ENCODE measurements at places on chromosomes 3 and 15.
A peak's percentile ranks its signal among the peaks of the same experiment; 100 is the strongest.

- DNase-seq, result no peak
Observed at GRCh38 chr3:192919901-192920300, 2.2 kb upstream of the MB21D2 start.

DNA sequence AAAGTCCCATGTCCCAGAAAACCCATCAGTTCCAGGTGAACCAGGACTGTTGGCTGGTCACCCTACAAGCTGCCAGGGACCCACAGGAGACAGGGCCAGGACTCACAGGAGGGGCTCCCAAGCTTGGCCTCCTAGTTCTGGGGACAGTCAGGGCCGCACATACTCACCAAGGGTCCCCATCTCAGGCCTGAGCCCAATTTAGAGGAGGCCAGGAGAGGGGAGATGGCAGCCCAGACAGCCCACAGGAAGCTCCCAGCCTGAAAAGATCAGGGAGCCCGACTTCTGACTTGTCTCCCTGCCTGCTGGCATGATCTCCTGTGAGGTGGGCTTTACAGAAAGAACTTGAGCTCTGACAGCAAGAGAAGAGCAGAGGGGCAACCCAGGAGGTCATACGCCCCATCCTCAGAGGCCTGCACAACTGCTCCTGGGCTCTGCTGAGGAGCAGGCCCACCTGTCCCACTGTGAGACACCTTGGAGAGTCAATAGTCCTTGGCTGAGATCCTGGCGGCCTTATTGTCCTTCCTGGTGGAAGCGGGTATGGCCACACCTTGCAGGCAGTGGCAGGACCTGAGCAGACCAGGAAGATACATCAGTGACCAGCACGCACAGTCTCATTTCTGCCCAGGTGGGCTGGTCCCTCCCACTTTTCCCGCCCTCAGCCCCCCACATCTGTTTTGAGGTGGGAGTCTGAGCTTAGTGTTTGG, 2.5 kb upstream of the ISLR start:
- no peak for DNase-seq

DNA sequence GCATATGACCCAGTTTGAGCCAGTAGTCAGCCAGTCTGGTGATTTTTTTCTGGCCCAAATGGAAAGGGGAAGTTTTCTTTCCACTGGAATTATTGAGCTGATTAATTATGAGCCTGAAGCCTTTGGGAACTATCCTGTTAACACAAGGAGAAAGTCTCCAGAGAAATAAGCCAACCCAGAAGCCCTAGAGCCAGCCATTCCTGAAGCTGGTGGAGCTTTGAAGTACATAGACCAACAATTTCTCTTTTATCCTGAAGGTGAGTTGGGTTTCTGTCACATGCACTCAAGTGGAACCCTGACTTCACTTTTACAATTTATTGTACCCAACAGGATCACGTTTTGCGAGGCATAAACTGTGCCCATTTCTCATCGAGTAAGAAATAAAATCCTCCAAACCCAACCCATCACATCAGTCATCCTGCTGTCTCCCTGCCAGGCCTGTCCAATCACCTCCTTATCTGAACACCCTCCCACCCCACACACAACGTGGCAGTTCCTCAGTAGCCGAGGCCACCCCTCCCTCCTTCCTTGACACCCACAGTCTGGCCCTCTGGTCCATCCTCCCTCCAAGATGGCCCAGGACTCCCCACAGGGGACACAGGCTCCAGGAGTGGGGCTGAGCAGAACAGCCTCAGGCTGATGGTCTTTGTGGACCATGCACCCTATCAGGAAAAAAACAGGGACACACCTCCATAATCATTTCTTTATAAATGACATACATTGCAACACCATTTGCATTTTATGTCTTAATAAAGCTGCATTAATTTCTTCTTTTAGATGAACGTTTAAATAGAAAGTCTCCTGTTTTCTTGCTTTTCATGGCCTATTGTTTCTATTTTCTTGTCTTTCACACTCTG, 55.7 kb upstream of the GATA2 start:
- DNase-seq, result no peak

- DNase-seq, result no peak
Observed at GRCh38 chr15:43429687-43430086, 58.8 kb downstream of the TUBGCP4 start.

DNA sequence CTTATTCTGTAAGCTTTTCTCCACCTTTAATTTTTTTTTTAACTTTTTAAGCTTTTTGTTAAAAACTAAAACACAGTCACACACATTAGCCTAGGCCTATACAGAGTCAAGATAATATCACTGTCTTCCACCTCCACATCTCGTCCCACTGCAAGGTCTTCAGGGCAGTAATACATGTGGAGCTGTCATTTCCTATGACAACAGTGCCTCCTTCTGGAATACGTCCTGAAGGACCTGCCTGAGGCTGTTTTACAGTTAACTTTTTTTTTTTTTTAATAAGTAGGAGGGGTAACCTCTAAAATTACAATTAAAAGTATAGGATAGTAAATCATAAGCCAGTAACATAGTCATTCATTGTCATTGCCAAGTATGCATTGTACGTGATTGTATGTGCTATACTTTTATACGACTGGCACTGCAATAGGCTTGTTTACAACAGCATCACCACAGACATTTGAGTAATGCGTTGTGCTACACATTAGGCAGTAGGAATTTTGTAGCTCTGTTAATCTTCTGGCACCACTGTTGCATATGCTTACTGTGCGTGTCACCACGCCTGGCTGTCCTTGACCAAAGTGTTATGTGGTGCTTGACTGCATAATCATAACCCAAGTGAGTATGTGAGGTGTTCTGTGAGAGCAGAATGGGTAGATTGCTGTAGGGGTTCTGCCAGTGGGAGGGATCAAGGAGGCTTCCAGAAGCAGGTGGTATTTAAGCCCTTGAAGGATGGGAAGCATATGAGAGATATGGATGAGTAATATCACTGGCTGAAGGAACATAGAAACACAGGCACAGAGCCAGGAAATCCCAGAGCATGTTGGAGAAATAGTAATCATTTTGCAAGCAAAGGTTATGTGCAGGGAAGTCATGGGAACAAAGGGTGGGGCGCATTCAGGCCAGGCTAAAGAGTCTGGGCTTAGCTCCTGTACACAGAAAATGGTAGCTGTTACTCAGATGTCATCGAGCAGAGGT, 18.3 kb downstream of the FBXO22 start:
- peak; percentile 37 for DNase-seq

- peak; percentile 66 for DNase-seq
Observed at GRCh38 chr3:8341821-8342247, 159.8 kb upstream of the LMCD1 start.

DNA sequence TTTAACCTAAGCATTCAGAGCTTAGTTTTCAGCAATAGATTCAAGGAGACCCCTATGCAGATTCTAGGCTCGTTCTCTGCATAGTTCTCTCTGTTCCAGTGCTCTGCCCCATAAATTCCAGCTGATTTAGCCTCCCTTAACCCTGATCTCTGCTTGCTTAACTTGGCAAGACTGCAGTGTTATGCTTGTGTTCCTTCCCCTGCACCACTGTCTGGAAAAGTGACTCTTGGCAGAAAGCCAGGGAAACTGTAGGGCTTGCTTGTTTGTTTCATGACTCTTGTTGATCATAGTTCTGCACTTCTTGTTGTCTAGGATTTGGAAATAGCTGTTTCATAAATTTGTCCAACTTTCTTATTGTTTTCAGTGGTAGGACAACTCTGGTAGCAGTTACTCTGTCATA, 40.1 kb downstream of the ANAPC13 start:
- no peak for DNase-seq

DNA sequence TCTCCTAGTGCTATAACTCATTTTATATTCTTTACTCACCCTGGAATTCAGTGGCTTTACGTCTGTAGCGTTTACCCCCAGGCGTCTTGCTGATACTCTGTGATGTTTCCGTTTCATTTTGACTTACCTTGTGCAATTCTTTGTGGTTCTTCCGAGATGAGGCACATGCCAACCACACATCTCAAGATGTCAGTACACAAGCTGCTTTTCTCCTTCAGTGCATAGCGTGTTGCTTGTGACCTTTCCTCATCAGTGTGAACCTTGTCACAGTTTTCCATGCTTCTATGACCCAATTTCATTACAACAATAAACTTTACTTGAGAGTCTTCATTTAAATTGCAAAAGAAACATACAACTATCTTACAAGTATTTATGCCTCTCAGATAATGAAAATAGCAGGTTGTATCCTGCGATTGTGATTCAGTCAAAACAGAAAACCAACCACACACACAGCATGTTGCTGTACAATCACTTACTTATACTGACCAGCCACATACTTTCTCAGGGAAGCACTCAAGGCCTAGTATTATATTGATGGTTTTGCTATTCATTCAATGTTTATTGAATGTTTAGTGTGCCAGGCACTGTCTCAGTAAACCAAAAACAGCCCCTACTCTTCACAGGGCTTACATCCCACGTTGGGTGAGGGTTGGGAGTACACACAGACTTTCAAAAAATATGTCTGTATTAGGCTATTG, 4.6 kb upstream of the TBL1XR1 start:
- no peak for DNase-seq

DNA sequence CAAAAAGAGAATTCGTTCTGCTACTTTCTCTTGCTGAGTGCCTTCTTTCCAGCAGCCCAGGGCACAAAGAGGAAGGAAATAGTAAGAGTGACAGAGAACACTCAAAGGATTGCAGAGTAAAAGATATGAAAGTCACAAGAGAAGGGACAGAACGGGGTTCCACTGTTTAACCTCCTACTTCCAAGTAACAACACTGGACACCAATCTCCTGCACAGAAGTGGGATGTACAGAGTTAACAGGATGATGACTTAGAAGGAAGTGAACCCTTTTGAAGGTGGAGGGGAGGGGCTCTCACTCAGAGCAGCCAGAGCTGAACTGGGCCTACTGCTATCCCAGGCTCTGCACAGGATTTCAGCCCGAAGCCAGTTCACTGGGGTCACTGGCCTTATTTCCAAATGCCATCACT, 130.1 kb upstream of the PRICKLE2 start:
- no peak for DNase-seq

DNA sequence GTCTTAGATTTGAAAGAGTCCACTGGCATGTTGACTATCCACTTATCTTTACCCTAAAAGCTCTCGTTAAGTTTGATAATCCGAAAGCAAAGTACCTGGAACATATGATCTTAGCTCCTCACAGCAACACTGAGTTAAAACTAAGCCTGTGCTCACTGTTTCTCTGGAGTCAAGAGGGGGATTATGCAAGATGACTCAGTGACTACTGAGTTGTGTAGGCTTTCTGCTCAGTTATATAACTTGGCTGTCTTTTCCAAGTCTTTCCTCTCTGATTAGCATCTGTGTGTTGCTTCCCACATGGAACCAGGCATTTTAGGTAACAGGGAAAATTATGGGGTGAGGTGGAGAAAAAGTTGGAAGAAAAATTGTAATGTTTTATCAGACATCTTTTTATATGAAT, 31.2 kb upstream of the MYO5C start:
- DNase-seq, result no peak

DNA sequence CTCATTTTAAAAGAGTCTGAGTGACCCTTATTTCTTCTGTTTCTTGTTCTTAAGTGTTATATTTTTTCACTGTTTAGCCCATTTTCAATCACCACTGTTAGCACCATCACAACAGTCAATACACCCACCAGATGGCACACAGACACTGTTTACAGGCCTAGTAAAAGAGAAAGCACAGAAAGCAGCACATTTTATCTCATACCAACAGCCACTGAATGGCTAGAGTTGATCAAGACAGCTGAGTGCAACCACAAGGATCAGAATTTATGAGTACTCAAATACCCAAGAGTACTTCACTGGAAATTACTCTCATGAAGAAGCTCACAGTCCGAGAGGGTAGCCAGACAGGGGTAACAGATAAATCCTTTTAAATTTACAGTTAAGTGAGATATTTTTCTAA, 127.0 kb downstream of the TFDP2 start:
- no peak for DNase-seq

DNA sequence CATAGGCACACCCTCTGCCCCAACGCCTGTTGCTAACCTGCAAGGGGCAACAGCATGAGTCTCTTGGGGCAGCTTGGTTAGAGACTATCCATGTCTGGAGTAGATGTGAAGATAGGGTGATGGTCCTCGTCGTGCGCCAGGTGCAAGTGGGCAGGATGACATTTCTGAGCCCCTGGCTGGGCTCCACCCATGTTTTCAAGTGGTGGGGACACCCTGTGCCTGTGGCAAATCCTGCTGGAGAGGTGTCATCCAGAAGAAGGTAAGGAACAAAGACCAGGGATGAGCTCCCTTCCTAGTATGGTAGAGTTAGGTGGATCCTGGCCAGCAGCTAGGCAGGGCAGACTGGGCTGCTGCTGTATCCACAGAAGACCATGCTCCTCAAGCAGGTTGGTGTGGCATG, 152.6 kb downstream of the ABHD5 start:
- no peak for DNase-seq

GRCh38 chr3:71247958-71248335, 335.6 kb downstream of the FOXP1 start:
- DNase-seq, result no peak

DNA sequence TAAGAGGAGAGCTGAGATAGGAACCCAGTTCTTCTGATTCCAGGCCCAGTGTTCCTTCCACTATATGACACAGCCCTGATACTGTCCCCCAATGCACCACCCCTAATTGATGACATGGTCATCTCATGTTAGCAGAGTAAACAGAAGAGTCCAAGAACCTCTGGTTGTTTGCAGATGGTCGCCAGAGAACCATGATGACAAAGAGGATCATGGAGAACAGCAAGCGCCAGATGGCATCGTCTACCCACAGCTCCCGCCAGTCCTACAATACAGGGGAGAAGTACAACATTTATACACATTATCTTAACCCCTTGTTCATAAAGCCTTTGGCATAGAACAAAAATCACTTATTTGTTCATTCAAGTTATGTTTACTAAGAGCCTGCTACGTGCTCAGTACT, 18.5 kb upstream of the VPS39 start:
- no peak for DNase-seq

GRCh38 chr3:11001020-11001657, 8.6 kb downstream of the SLC6A1 start:
- DNase-seq, result no peak

DNA sequence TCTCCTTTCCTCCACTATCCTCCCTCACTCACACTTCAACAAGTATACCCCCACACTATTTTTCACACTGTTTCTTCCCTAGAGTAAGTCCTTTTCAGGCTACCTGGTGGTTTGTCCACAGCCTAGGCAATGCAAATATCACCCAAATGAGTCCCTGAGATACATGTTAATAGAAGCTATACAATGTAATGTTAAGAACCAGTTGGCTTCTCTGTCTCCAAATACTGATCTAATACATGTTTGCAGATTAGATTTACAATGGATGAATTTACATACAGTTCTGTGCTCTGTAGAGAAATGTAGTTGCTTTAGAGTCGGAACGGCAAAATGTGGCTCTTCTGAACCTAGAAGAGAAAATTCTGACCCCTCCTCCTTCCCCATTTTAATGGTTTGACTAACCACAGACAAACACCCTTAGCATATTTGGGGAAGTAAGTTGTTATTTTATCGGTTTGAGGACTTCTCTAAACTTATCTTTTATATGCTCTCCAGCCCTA, 63.6 kb upstream of the MBNL1 start:
- DNase-seq, result no peak

DNA sequence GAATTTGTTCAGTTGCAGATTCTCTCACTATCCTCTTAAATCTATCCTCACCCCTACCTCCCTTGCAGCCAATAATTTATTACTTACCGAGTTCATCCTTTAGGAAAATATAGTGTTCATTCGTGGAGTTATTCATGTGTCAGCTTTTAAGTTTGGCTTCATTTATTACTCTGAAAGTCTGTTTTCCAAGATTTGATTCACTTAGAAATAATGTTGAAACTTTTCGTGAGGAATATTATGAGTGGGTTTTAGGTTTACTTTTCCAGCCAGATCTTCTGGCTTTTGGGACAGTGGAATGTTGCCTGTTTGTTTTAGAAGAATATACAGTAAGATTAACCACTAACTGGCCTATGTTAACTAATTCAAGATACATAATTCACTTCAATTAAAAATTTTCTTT, 161.0 kb upstream of the CGNL1 start:
- no peak for DNase-seq
